Hematopoietic multipotent progenitor cell treated with erythropoietin and hydrocortisone succinate and interleukin-3 and kit ligand, for 15 days (in vitro differentiated cells): ENCODE measurements at places on chromosomes 16 and 17.
A peak's percentile ranks its signal among the peaks of the same experiment; 100 is the strongest.

- DNase-seq, result no peak
Measured at GRCh38 chr16:1326946-1327618, 6.4 kb upstream of the BAIAP3 start.

- DNase-seq, result no peak
Measured at GRCh38 chr16:12513076-12513790, 290.5 kb downstream of the CPPED1 start.

- DNase-seq, result no peak
Measured at GRCh38 chr16:4215106-4215505, 26.8 kb downstream of the SRL start.

DNA sequence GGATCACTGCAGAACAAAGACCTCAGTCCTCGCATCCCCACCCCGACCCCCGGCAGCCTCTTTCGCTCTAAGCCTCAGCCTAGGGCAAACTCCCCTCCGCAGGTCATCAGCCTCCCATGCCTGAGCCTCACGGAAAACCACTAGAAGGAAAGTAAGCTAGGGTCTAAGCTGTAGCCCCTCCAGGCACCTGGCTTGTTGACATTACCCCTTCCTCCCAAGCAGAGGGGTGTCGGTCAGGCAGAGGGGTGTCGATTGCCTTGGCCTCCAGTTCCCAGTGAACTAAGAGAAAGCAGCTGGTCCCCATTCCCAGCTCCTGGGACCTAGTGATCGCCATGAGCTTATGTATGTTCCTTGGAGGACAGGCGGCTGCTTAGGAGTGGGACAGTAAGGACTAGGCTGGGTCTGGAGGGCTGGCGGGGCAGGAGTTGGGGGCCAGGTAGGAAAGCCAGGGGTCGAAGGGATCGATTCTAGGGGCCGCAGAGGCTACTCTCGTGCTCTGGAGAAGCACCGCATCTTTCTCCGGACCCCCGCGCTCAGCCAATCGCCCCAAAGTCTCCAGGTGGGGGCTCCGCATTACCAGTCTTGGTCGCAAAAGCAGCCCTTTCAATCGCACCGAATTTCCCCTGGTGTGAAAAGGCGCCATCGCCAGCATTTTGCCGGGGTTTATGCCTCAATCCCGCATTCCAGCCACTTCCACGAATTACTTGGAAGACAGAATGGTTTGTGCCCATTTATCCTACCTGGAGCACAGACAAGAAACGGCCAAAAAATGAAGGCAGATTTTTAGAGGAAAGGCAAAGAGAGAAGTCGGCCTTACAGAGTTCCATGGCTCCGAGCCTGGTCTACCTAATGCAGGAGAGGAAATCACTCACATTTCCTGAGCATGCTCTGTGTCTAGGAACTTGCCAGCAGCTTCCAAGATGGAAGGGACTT lies 21.3 kb upstream of the HOXB13 start:
- no peak for DNase-seq

DNA sequence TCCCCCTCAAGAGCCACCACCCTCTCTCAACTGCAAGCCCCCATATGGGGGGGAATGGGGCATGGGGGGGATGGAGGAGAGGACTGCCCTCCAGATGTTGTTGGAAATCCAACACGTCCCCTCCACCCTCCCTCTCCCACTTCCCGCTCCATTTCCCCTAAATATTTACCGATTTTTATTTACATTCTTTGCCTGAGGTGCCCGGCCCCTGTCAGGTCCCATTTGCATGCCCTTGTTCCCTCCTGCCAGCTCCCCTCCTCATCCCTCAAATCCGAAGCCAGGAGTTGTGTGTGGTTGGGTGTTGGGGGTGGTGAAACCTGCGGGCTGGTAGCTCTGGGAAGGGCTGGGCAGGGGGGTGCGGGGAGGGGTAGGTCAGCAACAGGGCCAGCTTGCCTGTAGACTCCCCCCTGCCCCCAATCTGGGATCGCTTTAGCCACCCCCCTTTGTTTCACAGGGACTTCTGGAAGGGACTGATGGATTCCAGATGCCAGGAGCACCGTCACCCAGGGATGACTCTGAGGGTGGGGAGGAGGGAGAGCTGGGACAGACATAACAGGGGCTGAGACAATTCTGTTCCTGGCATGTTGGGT lies 39.7 kb upstream of the NGFR start:
- no peak for DNase-seq

- DNase-seq, result no peak
Measured at GRCh38 chr17:47692895-47693730, 848 bp upstream of the TBKBP1 start.

DNA sequence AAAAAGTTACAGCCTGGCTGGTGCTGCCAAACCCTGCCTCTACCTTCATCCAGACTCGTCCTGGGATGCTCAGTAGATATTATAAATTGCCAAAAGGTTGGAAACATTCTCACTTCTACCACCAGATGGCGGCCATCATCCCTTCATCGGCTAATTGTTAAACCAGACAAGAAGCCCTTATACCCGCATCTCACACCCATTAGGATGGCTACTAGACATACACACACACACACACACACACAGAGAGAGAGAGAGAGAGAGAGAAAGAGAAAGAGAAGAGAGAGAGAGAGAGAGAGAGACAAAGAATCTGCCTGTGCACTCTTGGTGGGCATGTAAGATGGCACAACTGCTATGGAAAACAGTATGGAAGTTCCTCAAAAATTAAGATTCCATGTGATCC lies 15.0 kb upstream of the SCIMP start:
- peak; percentile 69 for DNase-seq

DNA sequence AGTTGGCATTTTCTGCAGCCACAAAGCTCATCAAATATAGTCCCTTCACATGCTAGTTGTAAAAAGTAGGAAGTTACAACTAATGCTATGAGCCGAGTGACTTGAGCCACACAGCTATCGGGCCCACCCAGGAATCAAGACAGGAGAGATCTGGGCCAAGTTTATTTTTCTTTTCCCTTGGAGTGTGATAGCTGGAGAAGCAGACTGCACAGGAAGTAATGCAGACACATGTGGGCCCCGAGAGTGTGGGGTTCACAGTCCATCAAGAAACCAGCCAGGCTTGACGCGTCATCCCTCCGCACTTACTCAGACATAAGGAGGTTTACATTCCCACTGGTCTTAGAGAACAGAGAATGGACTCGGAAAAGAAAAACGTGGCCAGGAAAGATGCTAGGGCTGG lies 403.1 kb upstream of the CDH11 start:
- DNase-seq, result no peak
